Epithelial cell of proximal tubule (primary cell): ENCODE measurements at places on chromosomes 3 and 15. TPM values are rescaled to one million over a fixed set of nuclear protein-coding genes. Genes with fewer than 3 reads are reported as not detected.
A peak's percentile ranks its signal among the peaks of the same experiment; 100 is the strongest.

- DNase-seq: no peak
Observed at GRCh38 chr15:96329403-96329981, 1.0 kb upstream of the NR2F2 start.

DNA sequence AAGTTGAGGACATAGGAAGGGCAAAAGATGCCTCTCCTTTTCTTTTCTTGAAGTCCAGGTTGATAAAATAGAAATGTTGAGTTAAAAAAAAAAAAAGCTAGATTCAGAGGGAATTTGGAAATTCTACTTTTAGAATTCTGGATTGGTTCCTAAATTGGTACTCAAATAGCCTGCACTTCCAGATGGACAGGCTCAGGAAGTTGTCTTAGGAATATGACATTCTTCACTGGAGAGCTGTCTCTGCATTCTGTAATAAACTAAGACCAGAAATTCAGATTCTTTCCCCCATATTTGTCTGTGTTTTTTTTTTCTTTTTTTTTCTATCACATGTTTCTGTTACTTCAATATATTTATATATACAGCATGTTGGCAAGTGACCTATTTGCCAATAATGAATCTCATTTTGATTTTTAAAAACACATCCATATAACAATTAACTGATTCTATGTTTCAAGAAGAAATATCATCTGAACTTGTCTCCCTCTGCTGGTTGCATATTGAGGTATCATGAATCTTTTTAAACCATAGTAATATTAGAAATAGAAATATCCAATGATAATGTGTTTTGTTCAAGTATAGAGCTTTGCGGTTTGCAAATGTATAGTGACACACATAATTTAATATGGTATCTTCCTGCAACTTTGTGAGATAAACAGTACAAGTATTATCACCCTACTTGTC lies 8.5 kb upstream of the LSAMP start:
- no peak for DNase-seq

- DNase-seq: no peak
Observed at GRCh38 chr15:49387471-49387870, 35.6 kb upstream of the FGF7 start.

- no peak for DNase-seq
Observed at GRCh38 chr3:49183873-49184272, 12.5 kb downstream of the KLHDC8B start.

GRCh38 chr15:60272623-60273022 lies 125.2 kb downstream of the ANXA2 start:
- no peak for DNase-seq

DNA sequence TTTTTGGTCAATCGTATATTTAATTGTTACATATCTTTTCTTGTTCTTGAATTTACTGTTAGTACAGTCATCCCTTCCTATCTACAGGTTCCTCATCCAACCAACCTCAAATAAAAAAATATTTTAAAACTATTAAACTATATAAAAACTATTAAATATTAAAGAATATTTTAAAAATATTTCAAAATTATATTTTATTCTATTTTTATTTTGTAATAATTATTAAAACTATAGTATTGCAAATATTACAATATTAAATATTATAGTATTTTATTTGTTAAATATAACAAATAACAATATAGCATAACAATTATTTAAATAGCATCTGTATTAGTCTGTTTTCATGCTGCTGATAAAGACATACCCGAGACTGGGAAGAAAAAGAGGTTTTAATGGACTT lies 357.9 kb upstream of the GOLIM4 start:
- no peak for DNase-seq

DNA sequence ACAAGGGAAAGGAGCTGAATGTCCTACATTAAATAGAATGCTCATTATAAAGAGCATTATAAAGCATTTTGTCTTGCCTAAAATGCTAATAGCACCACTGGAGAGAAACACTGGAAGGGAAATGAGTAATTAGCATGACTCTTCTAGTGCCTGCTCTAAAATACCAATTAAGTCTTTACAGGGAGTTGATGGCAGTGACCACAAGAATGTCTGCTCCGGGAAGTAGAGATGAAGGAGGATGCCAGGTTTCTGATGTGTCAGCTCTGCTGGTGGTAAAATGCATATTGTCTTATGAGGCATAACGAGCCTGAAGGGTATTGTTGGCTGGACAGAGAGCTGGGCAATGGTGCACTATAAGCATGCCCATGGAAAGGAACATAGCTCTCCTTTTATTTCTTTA lies 49.5 kb downstream of the MYLK start:
- peak; percentile 97 for DNase-seq

GRCh38 chr3:184388936-184389230 lies 9.0 kb downstream of the CHRD start:
- DNase-seq: no peak

DNA sequence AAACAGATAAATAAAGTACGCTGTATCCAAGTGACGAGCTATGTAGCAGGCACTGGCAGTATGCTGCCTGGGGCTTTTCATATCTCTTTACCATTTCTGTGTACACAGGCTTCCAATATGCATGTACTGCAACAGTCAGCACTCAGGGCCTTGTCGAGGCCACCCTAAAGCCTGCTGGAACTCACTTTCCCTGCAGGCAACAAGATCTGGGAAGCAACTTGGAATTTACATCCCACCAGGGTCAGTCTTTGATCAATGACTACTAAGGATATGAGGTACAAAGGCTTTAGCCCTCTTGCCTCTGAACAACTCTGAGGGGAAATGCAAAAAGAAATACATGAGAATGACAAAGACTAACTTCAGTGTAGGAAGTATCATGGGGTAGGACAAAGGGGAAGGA lies 101.8 kb upstream of the ARL6 start:
- no peak for DNase-seq

GRCh38 chr3:136036306-136036705 lies 70.8 kb downstream of the PPP2R3A start:
- no peak for DNase-seq

- DNase-seq: peak; percentile 97
Observed at GRCh38 chr3:133570139-133570936, 3.1 kb upstream of the CDV3 start.

The GOLGA8R gene
- total RNA-seq: 0.22 TPM in 1 of 2 replicates, not detected in the other

The AMIGO3 gene
- total RNA-seq: 0.07 and 0.86 TPM in 2 replicates

The NR2F2 gene
- 17.6 and 17.7 TPM in 2 replicates for total RNA-seq

The SLC22A13 gene
- not detected in 2 replicates for total RNA-seq

The P3H2 gene
- 75.6 and 107 TPM in 2 replicates for total RNA-seq

The POMGNT2 gene
- 16.1 and 25.3 TPM in 2 replicates for total RNA-seq
